ENCODE measurements at places on chromosomes 13 and 19. TPM values are rescaled to one million over a fixed set of nuclear protein-coding genes. Genes with fewer than 3 reads are reported as not detected.

DNA sequence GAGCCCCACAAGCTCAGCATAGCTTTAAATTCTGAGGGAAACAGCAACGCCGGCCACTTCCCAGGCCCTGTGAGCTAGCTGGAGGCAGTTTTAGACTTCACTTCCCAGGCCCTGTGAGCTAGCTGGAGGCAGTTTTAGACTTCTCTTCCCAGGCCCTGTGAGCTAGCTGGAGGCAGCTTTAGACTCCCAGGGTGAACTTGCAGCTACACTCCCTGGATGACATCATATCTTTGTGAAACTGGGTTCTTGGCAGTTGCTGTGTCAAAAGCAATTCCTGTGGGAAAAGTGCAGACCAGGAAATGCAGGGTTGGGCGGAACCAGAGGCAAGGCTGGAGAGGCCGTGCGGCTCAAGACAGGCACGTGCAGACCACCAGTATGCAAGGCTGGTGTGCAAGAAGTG lies 12.7 kb downstream of the SOX1 start:
- DNase-seq, result no peak

- no peak for DNase-seq
These were observed 8.3 kb upstream of the SHISA7 start for GRCh38 chr19:55451163-55451964.

DNA sequence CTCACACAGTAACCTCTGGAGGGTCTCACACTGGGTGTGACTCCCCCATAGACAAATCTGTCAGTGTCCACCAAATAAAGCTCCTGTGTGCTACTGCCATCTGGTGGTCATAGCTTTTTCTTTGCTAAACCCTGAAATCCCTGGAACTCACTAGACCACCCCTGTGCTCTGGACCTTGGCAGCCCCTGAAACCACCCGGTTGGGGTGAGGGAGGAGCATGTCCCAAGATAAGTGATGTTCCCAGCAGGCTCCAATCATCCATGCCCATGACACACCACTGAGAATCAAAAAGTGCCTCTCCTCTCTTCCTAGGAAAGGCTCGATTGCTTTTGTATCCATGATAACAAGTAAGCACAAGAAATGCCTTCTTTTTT lies 6.5 kb upstream of the HSD17B14 start:
- peak; percentile 47 for DNase-seq

Gene IGFL3
- total RNA-seq, result not detected

GRCh38 chr13:73556128-73556527 lies 497.3 kb downstream of the KLF5 start:
- no peak for DNase-seq

Gene SAMD4B
- 51.3 TPM for total RNA-seq

DNA sequence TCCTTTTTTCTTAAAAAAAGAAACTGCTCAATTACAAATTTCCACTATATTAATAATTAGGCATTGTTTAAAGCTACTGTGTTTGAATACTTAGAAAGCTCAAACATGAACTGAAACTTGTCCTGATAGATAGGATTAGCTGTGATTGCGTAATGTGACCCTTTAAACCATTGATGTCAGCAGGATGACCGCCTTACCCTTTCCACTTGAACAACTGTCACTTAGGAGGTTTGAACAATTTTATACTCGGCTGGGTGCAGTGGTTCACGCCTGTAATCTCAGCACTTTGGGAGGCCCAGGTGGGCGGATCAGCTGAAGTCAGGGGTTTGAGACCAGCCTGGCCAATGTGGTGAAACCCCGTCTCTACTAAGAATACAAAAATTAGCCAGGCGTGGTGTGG lies 2.9 kb downstream of the LAMP1 start:
- DNase-seq, result no peak

Gene KCNJ14
- 1.2 TPM for total RNA-seq

DNA sequence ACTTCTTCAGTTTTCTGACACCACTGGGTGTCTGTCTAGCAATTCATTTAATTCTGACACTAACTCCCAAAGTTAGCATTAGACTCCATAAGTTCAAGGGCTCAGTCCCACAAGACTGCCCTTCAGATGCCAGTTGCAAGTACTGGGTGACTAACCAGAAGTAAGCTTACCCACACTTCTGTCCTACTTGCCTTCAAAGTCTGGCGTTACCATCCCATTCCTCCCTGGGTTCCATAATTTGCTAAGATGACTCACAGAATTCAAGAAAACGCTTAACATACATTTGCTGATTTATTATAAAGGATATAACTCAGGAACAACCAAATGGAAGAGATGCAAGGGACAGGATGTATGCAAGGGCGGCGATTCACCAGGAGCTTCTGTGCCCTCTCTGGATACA lies 45.5 kb upstream of the NPAS1 start:
- DNase-seq, result no peak

GRCh38 chr19:7993560-7993959 lies 11.9 kb downstream of the ELAVL1 start:
- DNase-seq, result no peak

Gene CACNA1A
- total RNA-seq, result 0.46 TPM

GRCh38 chr13:111210544-111211469 lies 95.7 kb downstream of the ARHGEF7 start:
- DNase-seq, result no peak

- no peak for DNase-seq
These were observed 23.1 kb downstream of the ZNF536 start for GRCh38 chr19:30395283-30395682.

- no peak for DNase-seq
These were observed 892.9 kb downstream of the EFNB2 start for GRCh38 chr13:105642511-105642958.

DNA sequence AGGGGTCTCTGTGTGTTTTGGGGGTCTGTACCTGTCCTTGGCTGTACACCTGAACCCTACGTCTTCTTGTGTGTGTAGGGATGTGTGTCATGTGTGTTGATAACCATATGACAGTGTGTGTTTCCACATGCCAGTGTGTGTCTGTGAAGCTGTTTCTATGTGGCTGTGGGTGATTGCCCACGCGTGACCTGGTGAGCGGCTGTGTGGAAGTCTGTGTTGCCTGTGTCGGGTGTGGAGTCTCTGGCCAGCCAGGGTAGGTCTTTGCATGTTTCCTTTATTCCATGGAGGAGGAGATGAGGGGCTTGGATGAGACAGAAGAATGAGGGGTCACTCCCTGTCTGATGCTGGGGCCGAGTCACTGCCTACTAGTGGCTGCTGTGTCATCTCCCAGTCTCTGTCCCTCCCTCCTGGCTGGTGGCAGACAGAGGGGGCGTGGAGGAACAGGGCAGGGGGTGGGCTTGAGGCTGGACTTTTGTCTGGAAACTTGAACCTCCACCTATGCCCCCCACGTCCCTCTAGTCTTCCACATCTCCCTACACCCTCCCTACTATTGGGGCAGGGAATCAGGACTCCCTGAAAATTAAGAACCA lies 2.8 kb upstream of the FOSB start:
- no peak for DNase-seq

DNA sequence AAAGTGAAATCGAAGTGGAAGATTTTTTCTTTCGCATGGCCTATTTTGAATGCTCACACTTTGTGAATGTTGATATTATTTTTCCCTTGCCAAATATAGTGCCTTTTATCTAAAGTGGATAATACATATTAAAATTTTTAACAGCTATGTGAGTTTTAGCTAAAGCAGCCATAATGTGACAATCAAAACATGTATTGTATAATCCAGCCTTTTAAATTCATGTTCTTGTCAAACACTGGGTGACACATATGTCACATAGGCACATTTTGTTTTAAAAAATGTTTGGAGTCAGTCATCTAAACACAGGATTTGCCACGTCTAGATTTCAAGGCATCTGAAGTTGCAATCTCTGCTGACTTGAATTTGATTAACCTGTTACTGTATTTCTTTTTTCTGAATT lies 1256.6 kb downstream of the SLITRK1 start:
- no peak for DNase-seq

DNA sequence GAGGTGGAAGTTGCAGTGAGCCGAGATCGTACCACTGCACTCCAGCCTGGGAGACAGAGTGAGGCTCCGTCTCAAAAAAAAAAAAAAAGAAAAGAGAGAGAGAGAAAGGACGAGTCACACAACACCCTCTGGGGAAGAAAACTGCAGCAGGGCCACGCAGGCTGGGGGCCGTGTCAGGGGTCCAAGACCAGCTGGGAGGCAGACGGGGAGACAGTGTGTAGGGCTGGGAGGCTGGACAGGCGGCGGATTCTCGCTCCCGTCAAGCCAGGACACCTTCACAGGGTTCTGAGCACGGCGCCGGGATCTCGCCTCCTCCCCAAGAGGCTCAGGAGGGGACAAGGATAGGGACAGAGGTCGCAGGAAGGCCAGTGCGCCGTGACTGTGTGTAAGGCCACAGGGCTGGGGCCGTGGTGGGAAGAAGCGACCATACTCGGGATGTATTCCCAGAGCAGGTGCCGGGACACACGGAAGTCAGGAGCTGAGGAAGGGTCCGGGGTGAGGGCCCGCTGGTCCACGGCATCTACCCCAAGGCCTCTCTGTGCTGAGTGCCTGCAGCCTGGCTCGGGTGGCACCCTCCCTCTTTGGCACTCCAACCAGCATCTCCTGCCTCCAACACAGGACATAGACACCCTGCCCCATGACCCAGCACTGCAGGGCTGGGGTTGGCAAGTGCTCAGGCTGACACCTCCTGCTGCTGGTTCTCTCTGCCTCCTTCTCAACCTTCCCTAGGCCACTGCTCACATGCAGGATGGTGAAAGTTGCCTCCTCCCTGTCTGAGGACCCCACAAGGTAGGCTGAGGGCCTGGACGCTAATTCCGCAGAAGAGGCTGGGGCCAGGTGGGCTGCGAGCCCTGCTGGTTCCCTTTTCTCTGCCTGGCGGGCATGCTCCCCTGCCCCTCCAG lies 21.2 kb downstream of the ZNF787 start:
- DNase-seq, result no peak

Gene URAD
- not detected for total RNA-seq

GRCh38 chr19:35038623-35039512 lies 2.7 kb upstream of the HPN start:
- DNase-seq, result no peak

DNA sequence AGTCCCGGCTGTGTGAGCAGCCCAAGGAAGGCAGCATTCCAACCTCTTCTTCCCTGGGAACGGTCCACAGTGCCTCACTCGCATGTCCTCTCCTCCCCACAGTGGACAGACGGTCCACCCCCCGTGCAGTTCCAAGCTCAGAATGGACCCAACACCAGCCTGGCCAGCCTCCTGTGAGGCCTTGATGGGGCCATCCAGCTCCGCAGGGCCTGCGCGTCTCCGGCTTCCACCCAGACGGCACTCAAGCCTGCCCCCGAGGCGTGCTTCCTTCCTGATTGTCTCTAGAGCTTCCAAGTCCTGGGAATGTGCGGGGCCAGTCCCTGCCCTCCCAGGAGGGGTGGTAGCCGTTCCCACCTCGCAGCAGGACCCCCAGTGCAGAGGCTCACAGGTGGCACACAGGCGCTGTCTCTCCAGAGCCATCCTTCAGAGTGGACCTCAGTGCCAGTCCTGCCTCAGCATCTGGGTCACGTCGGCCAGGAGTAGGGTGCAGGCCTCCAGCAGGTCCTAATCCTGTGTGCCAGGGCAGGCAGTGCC lies 35.0 kb downstream of the MAU2 start:
- DNase-seq, result no peak

DNA sequence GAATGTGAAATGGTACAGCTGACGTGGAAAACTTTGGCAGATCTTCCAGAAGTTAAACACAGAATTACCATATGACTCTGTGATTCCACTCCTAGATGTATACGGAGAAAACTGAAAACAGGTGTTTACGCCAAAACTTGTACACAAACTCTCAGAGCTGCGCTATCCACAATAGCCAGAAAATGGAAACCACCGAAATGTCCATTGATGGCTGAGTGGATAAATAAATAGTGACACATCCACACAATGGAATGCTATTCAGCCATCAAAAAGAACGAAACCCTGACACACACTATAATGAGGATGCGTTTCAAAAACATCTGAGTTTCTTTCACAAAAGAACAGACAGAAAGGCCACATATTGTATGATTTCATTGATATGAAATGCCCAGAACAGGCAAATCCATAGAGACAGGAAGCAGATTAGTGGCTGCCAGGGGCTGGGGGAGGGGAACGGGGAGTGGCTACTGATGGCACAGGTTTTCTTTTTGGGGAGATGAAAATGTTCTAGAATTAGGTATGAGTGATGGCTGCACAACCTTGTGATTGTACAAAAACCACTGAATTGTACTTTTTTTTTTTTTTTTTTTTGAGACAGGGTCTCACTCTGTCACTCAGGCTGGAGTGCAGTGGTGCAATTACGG lies 33.0 kb downstream of the IL12RB1 start:
- no peak for DNase-seq

All from activated CD4-positive, alpha-beta memory T cell treated with anti-CD3 and anti-CD28 coated beads for 36 hours (primary cell).